ENCODE measurements at places on chromosomes 16 and 17.

GRCh38 chr16:73298562-73298961 lies 250.6 kb upstream of the ZFHX3 start:
- DNase-seq, result no peak

DNA sequence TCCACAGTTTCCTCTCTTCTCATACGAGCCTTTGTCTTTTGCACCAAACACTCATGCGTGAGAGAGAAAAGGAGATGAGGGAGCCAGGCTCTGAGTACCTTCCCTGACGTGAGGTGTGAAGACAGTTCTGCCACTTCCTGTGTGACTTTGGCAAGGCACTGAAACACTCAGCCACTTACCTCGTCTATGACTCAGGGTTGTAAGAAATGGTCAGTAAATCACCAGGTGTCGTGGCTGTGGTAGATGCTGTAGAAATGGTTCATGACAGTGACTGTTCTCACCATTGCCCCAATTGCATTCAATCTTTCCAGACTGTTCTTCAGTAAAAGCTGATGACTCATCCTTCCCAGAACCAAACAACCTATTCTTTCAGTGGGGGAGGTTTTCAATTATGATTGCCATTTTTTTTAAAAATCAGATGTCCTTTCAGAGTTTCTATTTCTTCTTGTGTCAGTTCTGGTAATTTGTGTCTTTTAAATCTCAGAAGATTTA lies 49.2 kb upstream of the CBFA2T3 start:
- DNase-seq, result no peak

DNA sequence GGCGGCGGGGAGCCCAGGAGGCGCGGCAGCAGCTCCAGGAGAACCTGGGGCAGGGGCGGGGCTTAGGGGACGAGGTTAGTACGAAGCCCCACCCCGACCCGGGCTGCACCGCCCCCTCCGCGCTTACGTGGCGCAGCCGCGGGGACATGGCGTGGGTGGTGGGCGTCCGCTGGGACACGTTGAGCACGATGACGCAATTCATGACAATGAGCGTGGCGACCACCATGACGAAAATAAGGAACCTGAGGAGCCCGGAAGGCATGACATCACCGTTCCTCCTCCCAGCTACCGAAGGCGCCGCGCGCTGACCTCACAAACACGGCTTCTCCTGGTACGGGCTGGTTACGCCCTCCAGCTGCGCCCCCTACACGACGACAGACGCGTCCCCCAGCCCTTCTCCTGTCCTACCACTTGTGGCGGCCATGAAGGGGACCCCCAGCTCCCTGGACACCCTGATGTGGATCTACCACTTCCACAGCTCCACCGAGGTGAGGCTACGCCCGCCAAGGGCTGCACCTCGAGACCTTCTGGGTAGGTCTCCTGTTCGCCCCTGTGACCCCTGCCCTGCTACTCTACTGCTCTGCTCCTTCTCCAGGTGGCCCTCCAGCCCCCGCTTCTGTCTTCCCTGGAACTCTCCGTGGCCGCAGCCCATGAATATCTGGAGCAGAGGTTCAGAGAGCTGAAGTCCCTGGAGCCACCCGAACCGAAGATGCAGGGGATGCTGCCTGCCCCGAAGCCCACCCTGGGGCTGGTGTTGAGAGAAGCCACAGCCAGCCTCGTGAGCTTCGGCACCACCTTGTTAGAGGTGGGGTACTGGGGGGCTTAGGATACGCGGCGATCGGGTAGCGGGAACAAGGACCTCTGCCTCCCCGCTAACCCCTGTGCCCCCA lies at the start of gene C17orf107:
C17orf107 (plus strand) TSS at position 196 of the 890 bp plus-strand sequence; CDS start at position 423, 227 bp downstream.
- no peak for DNase-seq

DNA sequence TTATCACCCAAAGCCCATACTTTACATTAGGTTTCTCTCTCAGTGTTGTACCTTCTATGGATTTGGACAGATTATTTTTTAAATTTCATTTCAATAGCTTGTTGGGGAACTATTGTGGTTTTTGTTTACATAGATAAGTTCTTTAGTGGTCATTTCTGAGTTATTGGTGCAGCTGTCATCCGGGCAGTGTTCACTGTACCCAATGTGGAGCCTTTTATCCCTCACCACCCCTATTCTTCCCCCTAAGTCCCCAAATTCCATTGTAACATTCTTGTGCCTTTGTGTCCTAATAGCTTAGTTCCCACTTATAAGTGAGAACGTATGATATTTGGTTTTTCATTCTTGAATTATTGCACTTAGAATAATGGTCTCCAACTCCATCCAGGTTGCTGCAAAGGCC lies 57.5 kb downstream of the SLFN11 start:
- DNase-seq, result no peak

- no peak for DNase-seq
Measured at GRCh38 chr16:31076319-31076718, 2.1 kb downstream of the ZNF646 start.

- no peak for DNase-seq
Measured at GRCh38 chr16:84673203-84673535, 24.9 kb downstream of the KLHL36 start.

DNA sequence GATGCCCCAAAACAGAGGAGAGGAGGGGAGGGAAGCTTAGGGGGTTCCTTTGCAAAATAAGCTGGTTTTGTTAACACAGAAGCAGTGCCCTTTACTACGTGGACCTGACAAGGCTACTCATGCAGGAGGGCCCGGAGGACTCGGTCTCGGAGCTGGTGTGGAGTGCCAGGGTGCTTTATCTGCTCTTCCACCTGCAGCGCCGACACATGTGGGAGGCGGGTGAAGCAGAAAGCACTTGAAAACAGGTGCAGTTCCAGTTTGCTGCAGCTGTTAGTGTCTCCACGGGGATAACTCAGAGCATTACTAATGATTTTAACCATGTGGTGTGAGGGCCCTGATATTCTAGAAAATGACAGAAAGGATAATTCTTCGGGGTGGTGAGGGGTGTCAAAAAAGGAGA lies 35.0 kb upstream of the MNT start:
- DNase-seq, result no peak

GRCh38 chr16:30600215-30600614 lies 10.0 kb downstream of the ZNF689 start:
- no peak for DNase-seq

DNA sequence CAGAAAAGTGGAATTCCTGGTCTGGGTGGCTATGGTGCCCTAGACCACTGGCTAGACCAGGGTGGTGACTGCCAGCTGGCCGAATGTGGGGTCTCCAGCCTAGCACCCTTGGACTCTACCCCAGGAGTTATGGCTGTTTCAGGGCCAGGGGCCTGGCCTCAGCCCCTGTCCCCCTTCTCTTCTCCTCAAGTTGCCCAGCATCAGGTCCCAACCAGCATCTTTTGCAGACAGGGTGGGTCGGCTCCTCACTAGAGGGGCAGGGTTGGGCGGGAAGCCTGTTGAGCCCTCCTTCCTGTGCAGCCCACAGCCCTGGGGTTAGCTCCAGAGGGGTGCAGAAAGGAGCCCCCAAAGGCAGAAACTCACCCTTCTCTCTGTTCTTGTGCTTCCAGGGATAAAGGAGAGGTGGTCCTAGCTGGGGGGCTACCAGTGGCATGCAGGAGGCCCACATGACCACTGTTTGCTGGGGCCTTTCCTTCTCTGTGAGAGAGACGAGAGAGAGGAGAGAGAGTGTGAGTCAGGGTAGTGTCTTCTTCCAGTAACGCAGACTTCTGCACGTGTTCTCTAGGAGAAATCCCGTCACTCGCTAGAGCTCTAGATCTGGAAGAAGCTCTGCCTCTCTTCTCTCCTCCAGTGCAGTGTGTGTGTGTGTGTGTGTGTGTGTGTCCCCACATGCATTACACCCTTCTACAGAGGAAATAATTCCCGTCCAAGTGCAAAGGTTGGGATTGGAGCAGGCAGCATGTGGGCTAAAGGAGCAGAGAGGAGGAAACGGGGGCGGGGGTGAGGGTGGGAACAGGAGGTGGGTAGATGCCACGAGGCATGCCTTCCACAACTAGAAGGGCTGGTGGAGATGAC lies 209.4 kb downstream of the SEC14L1 start:
- DNase-seq, result no peak

GRCh38 chr17:77734371-77735080 lies 224.0 kb upstream of the TNRC6C start:
- DNase-seq, result peak; percentile 87

All from DMS 273 treated with DMSO at 0.1 percent for 48 hours (cell line).